ENCODE measurements at places on chromosomes 5 and 9. TPM values are rescaled to one million over a fixed set of nuclear protein-coding genes. Genes with fewer than 3 reads are reported as not detected.

Gene LHX3
- not detected for total RNA-seq

Gene PCDHGB6
- total RNA-seq: 1.5 TPM

Gene PDGFRB
- 5.0 TPM for total RNA-seq

Gene SLC4A9
- not detected for total RNA-seq

Gene SH3TC2
- 27.2 TPM for total RNA-seq

Gene PMPCA
- 42.4 TPM for total RNA-seq

Gene C5orf58
- not detected for total RNA-seq

Gene PCDHGA4
- total RNA-seq: 2.1 TPM

Gene GIN1
- total RNA-seq: 2.3 TPM

Gene URM1
- total RNA-seq: 66.2 TPM

Gene SPAG8
- not detected for total RNA-seq

Gene DIPK1B
- 93.8 TPM for total RNA-seq

Gene SPINK14
- total RNA-seq: not detected

Gene FOXD4L3
- total RNA-seq: under 0.01 TPM

Gene GRIA1
- total RNA-seq: under 0.01 TPM

Gene MCTP1
- 38.8 TPM for total RNA-seq

Gene BRINP1
- total RNA-seq: 0.26 TPM

Gene GZMA
- total RNA-seq: 0.13 TPM

Gene PRRX2
- 0.13 TPM for total RNA-seq

Gene ACSL6
- total RNA-seq: 0.77 TPM

Gene LCN9
- not detected for total RNA-seq

Gene C9orf153
- total RNA-seq: 0.38 TPM

Gene BSPRY
- total RNA-seq: not detected

Gene RRAGA
- 28.1 TPM for total RNA-seq

Gene STK32A
- 0.25 TPM for total RNA-seq

Gene SLC34A1
- not detected for total RNA-seq

Gene WWC1
- total RNA-seq: 0.63 TPM

Gene RANBP3L
- total RNA-seq: under 0.01 TPM

Gene SVEP1
- total RNA-seq: under 0.01 TPM

Gene CENPH
- total RNA-seq: 3.5 TPM

Gene HMCN2
- total RNA-seq: under 0.01 TPM

Gene ELAVL2
- 0.25 TPM for total RNA-seq

Gene KCNN2
- total RNA-seq: 3.4 TPM

Gene IFNK
- not detected for total RNA-seq

Gene MEGF10
- total RNA-seq: 3.4 TPM

Gene FSD1L
- total RNA-seq: 1.7 TPM

Gene TAF11L5
- not detected for total RNA-seq

Gene FAM174A
- 16.6 TPM for total RNA-seq

Gene PCDHGC4
- total RNA-seq: 0.89 TPM

Gene ERAP2
- 3.9 TPM for total RNA-seq

Data from dermis microvascular lymphatic vessel endothelial cell (primary cell).